ENCODE measurements at places on chromosomes 3 and 15. TPM values are rescaled to one million over a fixed set of nuclear protein-coding genes. Genes with fewer than 3 reads are reported as not detected.

Gene XYLB
- 0.37 TPM for total RNA-seq

DNA sequence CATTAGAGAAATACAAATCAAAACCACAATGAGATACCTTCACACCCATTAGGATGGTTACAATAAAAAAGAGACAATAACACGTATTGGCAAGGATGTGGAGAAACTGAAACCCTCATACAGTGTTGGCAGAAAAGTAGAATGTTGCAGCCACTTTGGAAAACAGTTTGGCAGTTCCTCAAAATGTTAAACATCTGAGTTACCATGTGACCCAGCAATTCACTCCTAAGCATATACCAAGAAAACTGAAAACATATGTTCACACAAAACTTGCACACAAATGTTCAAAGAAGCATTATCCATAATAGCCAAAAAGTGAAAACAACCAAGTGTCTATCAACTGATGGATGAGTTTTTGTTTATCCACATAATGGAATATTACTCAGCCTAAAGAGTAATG, 166.9 kb upstream of the FAM3D start:
- no peak for DNase-seq

Gene LMAN1L
- total RNA-seq = 216 TPM

DNA sequence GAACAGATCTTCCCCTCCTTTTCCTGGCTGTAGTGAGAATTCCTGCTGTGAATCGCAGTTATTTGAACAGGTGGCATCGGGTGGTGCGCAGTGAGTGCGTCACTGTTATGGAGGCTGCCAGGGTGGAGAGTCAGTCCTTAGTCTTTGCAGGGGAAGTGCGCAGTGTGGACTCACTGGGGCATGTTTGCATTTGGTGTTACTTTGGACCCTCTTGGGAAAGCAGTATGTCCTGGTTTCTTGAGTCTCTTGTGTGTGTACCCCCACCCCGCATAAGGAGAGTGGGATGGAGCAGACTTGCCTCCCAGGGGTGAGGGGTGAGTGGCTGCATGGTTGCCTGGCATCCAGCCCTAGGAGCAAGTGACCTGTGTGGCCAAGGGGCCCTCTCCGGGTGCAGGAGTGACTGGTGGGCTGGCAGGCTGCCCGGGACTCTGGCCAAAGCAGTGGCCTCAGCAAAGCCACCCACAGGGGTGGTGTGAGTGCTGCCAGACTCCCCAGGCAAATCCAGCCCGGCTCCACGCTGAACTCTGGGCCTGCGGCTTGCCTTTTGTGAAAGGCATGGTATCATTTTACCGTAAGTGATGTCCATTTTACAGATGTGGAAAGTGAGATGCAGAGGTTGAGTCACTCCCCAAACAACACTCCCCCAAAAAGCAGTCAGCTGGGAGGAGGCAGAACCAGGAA, 46.4 kb downstream of the DNASE1L3 start:
- peak; percentile 89 for DNase-seq

DNA sequence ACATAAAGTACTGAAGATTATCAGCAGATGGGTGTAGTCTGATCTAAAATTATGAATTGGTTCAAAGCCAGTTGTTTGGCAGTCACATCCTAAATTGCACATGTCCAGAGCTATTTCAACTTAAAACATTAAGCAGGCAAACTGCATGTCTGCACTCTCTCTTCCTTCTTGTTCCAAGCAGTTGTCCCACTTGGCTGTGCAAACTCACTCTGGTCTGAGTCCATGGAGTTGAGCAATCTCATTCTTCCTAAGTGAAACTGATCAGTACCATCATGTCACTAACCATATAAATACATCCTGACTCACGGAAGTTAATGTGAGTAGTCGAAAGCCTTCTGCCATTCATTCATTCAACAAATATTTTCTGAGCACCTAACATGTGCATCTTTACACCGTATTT, 353.0 kb downstream of the ROBO1 start:
- peak; percentile 60 for DNase-seq
